Hypothalamus (tissue), 51 donors: ENCODE measurements at places on chromosomes 6 and 20.

DNA sequence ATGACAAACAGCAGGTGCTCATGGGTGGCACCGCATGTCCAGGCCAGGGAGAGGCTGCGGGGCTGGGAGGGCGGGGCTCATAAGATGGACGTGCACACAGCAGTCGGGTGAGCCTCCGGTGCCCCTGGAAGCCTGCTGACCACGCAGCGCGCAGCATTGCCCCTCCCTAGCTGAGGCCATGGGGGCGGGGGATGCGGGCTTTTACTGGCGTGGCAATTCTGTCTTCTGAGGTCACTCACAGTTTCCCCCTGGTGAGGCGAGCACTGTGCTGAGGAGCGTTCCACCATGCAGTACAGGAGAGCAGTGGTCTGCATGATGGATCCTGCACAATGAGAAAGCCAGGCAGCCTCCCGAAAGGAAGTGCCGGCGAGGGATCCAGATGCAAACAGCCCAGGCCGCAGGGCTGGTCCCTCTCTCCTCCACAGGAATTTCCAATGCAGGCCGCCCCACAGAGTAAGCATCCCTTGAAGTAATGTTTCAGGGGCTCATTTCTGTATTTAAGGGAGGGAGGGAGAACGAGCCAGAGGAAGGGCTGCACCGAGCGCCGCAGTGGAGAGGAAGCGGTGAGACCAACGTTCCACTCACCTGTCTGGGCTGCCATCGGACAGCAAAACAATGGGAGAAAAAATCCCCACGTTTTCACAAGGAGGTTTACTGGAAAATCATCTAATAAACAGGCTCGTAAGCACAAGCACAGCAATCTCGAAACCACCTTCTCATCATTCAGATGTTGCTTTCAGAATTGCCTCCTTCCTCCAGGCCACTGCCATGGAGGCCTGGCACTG lies 56.0 kb downstream of the IRF4 start:
- DNase-seq: no peak

DNA sequence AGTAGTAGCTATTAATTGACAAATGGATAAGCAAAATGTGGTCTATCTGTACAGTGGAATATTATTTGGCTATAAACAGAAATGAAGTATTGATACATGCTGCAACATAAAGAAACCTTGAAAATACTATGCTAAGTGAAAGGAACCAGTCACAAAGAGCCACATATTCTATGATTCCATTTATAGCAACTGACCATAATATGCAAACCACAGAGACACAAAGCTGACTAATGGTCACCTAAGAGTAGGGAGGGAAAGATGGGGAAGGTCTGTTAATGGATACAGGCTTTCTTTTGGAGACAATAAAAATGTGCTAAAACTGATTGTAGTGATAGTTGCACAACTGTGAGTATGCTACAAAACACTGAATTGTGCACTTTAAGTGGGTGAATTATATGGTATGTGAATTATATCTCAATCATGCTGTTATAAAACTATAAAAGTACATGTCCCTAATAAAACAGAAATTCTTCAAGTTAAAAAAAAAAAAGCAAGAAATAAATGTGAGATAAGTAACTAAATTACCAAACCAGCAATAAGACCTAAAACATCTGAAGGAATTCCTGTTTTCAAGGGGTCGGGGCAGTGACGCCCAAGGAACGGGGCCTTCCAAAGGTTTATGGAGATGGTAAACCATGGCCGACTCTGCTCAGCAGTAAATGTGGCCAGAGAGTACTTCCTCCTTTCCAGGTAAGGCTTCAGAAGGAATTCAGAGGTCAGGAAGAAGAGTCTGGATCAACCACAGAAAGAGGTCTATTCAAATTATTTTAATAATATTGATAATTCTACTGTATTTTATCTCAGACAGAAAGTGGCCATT lies 75.4 kb downstream of the ARHGAP18 start:
- DNase-seq: no peak

- DNase-seq: no peak
Measured at GRCh38 chr20:32216179-32217142, 8.8 kb downstream of the POFUT1 start.

- DNase-seq: no peak
Measured at GRCh38 chr20:38628580-38629470, 27.2 kb downstream of the ARHGAP40 start.
